ENCODE measurements at places on chromosomes 2 and 18.

DNA sequence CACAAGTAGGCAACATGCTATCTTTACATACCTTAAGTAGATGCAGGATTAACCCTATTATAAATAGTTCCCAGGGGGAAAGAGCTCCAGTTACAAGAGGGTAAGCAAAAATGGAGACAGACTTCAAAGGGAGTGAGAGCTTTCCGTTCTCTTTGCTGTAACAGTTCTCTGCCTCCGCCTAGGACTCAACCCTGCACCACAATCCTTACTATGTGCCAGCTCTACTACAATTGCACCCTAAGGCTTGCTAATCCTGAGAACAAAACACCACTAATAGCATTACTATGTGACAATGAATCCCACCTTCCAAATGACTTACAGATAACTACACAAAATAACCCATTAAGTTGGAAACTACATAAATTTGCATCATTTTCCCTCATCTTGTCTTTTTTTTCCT lies 7.7 kb downstream of the ZBTB14 start:
- DNase-seq, result no peak

- DNase-seq, result no peak
These were observed 53.8 kb upstream of the SPTBN1 start for GRCh38 chr2:54402350-54402749.

DNA sequence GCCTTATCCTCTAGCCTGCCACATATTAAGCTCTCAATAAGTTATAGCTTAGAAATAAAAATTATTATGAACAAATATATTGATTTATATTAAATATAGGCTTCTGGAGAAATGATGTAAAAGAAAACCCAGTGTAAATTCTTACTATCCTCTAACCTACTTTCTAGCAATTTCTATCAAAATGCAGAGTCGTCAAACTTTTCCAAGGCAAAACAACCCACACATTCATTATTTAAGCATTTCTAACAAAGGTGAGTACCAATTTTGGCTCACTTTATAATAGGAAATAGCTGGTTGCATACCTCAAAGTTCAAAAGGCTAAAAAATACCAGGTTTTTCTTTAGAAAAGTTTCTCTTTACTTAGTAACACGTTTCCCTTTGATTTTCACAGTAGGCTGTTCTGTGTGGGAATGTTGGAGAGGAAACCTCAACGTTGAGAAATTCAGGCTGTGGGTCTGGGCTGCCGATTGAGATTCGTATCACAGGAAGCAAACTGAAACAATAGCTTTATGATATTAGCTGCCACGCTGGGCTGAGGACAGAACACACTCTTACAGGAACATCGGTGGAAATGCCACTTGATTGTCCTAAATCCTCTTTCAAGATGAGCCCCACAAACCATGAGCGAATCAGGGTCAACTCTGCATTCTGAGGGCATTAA lies 53.0 kb downstream of the EPAS1 start:
- no peak for DNase-seq

- no peak for DNase-seq
These were observed 9.9 kb upstream of the MAP3K2 start for GRCh38 chr2:127397568-127398238.

- peak; percentile 90 for DNase-seq
These were observed 109.6 kb downstream of the SH3RF3 start for GRCh38 chr2:109238580-109238979.

DNA sequence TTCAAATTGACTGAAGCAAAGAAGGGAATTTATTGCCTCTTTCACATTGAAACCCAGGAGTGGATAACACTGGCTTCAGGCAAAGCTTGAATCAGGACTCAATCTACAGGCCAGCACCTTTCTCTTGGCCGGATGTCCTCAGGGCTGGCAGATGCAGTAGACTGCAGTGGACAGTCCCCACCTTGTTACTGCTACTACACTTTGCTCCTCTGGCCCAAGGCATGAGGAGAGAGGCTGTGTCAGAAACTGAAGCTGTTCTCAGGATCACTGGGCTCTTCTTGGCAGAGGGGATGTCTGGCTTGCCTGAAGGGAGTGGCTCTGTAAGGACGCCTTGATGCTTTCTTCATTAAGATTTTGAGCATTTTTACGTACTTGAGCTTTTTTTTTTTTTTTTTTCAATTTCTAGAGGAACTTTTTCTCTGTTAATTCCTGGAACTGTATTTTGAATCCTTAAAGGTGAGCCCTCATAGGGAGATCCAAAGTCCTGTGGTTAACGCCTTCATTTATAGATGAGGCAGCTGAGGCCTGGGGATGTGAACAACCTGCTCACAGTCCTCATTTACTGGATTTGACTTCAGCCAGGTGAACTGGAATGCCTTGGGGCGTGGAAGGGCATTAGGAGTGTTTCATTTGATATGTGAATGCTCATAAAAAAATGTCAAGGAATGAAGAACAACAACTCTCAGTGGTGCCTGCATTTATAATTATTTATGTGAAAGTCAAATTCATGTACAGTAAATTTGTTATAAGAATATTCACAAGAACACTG lies 36.6 kb downstream of the CASP10 start:
- DNase-seq, result no peak

DNA sequence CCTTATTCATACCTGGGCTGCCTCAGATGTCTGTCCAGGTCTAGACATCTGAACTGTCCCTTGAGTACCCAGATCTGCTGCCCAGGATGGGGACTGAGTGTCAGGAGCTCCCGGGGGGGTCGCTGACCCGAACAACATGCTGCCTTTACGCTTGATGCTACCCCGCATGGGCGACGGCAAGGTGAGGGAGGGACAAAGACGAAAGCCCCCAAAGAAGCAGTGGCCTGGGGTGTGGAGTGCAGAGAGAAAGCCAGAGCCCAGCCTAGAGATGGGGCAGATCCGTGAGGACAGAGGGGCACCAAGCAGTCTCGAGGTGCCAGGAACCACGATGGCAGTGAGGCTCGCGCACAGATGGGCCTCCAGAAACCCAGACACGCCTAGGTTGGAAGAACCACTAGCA lies 234.7 kb downstream of the ATAD2B start:
- DNase-seq, result no peak

DNA sequence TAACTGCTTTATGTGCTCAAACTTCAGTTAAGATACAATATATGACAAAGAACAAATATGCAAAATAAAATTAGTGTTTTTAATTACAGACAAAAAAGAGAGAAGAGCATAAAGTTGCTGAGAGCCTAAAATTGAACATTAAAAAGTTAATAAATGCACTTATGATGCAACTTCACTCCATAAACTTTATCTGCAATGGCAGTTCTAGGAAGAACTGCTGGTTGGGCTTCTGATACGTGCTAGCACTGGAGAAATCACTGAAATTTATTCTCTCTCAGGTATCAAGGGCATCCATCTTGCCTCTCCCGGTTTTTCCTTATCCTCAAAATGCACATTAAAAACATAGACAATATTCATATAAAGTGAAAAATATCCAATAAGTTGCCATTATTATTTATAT lies 35.7 kb downstream of the MYO3B start:
- peak; percentile 16 for DNase-seq

- DNase-seq, result no peak
These were observed 114.9 kb upstream of the NT5C1B start for GRCh38 chr2:18704276-18704675.

DNA sequence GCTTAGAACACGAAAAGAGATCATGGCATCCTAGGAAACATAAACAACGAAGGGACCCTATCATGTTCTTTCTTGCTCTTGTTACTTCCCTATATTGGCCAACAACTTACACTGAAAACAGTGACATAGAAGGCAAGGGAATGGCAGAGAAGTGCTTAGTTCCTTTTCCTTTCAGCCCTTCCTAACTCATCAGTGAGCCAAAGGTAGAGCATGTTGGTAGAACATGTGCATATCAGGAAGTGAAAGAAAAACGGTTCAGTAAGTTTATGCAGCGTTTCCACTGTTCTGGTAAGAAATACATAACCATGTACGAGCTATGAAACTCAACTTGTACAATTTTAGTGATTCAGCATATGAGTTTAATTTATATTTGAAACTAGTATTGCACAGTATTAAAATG lies 21.7 kb downstream of the AKAIN1 start:
- no peak for DNase-seq

GRCh38 chr2:42796427-42797248 lies 4.3 kb upstream of the HAAO start:
- DNase-seq, result no peak

GRCh38 chr2:112848833-112849232 lies 12.3 kb upstream of the IL1B start:
- DNase-seq, result no peak

DNA sequence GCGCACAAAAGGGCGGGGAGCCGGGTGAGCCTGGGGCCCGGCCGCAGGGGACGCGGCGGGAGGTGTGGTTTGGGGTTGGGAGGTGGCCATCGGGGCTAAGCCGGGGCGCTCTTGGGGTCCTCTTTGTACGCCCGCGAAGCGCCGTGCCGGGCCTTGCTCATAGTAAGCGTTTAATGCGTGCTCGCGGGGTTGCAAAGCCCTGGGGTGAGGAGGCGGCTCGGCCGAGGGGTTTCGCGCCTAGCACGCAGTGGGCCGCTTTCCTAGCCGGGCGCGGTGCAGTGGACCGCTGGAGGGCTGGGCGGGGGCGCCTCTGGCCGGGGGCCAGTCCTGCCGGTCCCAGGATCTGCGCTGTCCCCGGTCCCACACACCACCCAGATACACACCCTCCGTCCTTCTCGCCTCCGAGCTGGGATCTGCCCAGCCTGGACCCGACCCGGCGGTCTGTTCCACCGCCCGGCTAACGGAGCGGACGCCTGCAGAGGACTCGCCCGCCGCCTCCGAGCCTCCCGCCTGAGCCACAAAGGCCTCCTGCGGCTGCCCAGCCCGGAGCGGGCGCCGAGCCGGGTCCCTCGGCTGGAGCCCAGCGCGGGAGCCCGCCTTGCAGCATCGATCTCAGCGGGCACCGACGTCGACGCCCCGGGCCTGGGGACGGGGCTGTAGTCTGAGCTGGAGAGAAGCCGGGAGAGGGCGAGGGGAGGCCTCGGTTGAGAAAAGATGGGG lies 564 bp downstream of the DPYSL5 start:
- peak; percentile 44 for DNase-seq

DNA sequence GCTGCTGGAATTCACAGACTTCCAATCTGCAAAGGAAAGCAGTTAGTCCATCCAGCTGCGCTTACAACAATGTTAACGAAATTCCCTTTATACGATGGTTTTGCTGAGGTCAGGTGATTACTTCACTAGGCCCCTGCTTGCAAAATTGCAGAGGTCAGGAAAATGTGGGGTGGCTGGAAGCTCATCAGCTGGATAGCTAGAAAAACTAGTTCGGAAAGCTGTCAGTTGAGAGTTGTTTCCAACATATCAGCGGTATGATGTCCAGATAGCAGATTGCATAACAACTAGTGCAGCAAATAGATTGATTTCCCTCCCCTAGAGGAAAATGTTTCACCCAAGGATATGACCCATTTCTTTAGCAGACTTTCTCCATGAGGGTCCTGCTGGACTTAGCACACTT lies 2021.1 kb upstream of the CELF4 start:
- DNase-seq, result no peak

DNA sequence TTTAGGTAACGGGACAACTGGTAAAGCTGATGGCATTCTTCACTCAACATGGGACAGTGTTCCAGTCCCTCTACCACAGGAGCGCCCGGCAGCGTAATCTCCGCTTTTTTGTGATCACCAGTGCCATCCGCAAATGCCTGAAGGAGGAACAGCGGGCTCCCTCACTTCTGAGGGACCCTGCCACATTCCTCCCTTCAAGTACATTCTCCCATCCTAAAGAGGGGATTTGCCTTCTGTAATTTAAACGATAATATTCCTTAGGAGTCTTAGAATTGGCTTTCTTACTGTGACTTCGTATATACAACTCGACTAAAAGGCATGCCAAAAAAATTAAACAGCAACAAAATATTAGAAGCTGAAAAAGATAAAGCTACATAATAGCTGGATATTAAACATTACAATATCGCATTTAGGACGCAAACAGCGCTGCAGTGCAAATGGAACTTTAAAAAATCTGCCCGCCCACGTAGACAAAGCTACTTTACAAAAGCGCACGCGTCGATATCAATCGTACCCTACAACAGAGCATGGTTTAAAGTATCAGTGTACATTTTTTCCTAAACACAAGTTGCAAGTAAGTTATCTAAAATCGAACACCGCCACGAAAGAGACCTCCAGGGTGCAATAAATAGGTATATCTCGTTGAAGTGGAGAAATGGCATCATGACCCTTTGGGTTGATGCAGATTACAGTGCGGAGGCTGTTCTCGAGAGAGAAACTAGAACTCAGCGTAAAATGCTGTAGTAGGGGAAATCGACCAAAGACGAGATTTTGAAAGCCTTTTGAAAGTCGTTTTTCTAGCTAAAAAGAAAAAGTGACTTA lies 2.3 kb upstream of the VSNL1 start:
- no peak for DNase-seq

- DNase-seq, result no peak
These were observed 64.1 kb upstream of the NFU1 start for GRCh38 chr2:69501301-69501700.

GRCh38 chr2:71417300-71418202 lies 35.8 kb upstream of the DYSF start:
- no peak for DNase-seq

DNA sequence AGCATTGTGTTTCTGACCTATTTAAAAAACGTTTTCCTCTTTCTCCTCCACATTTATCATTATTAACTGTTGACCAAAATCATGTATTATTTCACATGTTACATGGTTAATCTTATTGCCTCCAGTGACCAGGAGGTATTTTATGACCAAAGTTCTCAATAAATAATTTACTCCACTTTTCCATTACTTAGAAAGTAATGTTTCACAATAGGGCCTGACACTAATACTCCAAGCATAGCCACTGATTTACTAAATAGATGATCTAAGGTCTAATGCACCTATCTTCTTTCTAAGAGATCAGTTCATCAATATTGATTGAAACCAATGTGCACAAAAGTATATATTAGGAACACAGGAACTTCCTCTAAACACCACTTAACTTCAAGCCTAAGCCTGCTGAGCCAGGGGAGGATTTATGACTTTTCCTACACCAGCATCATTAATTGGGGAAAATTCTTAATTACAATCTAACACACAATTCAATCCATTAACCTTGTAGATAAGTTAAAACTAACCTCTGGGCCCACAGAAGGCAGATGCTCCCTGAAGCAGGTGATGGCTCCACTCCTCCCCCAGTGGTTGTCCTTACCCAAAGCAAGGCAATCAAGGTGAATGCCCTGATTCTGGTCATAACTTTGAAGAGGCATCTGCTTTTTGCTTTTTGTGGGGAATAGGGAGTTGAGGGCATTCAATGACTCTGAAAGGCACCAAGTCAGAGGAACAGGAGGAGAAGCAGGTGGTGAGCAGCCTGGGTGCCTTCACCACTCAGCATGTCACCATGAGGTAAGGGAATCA lies 33.9 kb downstream of the RBMS1 start:
- no peak for DNase-seq

GRCh38 chr2:21038403-21039073 lies 5.3 kb downstream of the APOB start:
- DNase-seq, result no peak

GRCh38 chr2:59888015-59888414 lies 665.4 kb downstream of the BCL11A start:
- DNase-seq, result no peak

GRCh38 chr2:127954857-127955256 lies 69.1 kb upstream of the AMMECR1L start:
- no peak for DNase-seq

- peak; percentile 79 for DNase-seq
These were observed 147.7 kb downstream of the TSN start for GRCh38 chr2:121903037-121903689.

Data from GM03348 (cell line).